ENCODE measurements at places on chromosomes 7 and 10. TPM values are rescaled to one million over a fixed set of nuclear protein-coding genes. Genes with fewer than 3 reads are reported as not detected.

DNA sequence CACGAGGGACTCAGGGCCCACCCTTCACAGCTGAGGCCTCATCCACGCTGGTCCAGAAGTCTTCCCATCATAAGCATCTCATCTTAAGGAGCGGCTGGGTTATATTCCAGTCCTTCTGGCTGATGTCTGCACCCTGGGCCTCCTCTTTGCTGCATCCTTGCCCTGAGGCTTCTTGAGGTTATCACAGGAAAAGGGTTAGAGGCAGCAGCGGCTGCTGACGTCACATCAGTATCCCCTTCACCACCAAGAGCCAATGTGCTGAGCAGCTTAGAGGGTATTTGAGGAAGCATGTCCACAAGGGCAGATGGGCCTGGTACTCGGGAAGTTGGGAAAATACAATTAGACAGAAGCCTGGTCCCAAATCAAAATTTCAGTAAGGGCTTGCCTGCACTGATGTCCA lies 125.1 kb downstream of the PLXNA4 start:
- no peak for DNase-seq

The PCGF5 gene
- polyA plus RNA-seq, result 39.3 TPM

GRCh38 chr10:20892796-20893195 lies 4.3 kb downstream of the NEBL start:
- peak; percentile 23 for DNase-seq

- peak; percentile 63 for DNase-seq
Observed at GRCh38 chr7:36683111-36683510, 41.2 kb downstream of the AOAH start.

The TDRD1 gene
- polyA plus RNA-seq, result not detected

The AGAP4 gene
- 17.2 TPM for polyA plus RNA-seq

DNA sequence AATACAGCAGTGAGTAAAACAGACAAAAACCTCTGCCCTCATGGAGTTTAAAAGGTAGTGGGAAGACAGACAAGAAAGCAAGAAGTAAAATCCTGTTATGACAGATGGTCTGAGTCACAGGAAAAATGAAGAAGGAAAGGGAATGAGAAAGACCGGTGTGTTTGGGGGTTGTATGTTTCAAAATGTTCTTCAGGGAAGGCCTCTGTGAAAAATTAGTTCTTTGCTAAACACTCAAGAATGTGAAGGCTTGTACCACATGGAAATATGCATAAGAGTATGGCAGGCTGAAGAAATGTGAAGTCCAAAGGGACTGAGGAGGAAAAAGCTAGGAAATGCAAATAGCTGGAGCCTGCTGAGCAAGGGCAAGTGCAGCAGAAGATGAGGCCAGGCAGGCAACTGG lies 315.9 kb upstream of the SEMA3A start:
- DNase-seq, result no peak

Data from cardiac muscle cell (in vitro differentiated cells and primary cell).